ENCODE measurements at places on chromosomes 5 and 9.

GRCh38 chr9:116435706-116436105 is 251.4 kb upstream of the TRIM32 start:
- no peak for DNase-seq

DNA sequence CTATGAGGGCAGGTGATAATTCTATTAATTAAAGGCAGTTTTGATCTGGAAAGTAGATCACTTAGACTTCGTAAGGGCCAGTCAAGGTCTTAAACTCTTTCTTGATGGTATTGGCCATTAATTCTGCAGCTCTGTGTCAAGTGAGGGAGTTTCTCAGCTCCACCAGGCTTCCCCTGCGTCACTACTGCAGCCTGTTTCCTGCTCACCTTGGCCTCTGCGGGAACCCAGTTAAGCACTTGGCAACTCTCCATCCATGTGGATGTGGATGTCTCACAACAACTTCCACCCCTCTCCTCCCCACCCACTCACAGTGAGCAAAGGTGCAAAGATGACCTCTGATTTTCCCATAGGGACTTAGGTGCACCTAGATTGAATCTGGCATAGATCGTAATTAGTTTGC is 191.6 kb downstream of the PLK2 start:
- DNase-seq = no peak

DNA sequence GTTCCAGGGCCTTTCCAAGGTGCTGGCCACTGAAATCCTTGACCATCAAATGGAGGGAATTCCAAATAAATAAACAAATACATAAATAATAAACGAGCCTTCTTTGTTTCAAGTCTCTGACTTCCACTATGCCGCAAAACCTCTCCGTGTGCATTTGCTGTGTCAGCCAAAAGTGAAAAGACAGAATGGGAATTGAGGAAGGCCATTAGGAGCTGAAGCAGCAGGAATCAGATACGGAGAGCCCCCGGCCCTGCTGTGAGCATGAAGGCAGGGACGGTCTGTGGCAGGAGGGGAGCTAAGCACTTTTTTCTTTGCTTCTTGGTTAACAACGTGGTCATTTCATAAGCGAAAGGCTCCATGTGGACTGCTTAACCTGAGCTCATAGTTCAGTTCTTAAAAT is 26.1 kb downstream of the PLPPR1 start:
- no peak for DNase-seq

- DNase-seq = no peak
These were observed 782.8 kb upstream of the ACO1 start for GRCh38 chr9:31601666-31602065.

GRCh38 chr5:83721953-83722901 is 1.6 kb upstream of the HAPLN1 start:
- DNase-seq = no peak

DNA sequence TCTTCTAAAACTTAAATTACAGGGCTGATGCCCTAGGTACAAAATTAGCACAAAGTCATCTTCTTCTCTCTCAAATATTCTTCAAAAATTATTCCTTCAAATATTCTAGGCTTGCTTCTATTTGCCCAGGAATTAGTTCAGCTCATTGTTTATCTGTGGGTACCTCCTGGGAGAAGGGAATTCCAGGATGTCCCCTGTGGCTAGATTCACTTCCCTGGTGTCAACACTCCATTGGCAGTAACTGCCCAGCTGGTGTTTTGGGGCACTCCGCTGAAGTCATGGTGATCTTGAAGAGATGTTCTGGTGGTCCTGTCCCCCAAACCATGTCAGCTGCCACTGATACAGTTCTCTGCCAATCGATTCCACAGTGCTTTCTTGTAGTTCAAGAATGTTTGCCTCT is 26.2 kb upstream of the TGFBR1 start:
- DNase-seq = no peak

- DNase-seq = no peak
These were observed 12.8 kb upstream of the SLC25A51 start for GRCh38 chr9:37916471-37917312.

- DNase-seq = no peak
These were observed 12.3 kb upstream of the FCHSD1 start for GRCh38 chr5:141663506-141663905.

- DNase-seq = no peak
These were observed 184.4 kb upstream of the SLC12A2 start for GRCh38 chr5:127899214-127899610.

GRCh38 chr9:130267930-130268329 is 2.4 kb downstream of the HMCN2 start:
- DNase-seq = no peak
